ENCODE measurements at places on chromosomes 2 and 18.

DNA sequence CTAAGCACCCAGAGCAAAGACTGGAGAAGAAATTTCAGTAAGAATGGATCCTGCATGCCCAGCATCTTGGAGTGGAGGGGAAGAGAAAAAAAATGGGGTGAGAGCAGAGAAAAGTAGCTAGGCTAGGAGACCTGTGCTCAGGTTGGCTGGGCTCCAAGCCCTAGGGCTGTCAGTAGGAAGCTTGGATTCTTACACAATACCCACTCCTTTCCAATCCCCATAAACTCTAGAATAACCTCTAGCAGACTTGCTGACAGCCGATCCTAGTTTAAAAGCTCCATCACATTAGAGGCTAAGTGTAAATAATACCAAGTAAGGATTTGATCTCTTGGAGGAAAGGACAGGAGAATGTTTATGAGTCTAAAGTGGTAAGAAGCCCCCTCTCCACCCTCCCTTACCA is 46.2 kb upstream of the NABP1 start:
- DNase-seq = no peak

- DNase-seq = no peak
Measured at GRCh38 chr2:65177751-65178442, 48.0 kb upstream of the RAB1A start.

GRCh38 chr2:211957799-211958198 is 580.8 kb downstream of the ERBB4 start:
- no peak for DNase-seq

- no peak for DNase-seq
Measured at GRCh38 chr2:9298583-9298982, 92.0 kb downstream of the ASAP2 start.

GRCh38 chr2:214377286-214377624 is 33.6 kb upstream of the VWC2L start:
- DNase-seq = no peak

GRCh38 chr2:230905448-230906421 is 19.3 kb downstream of the GPR55 start:
- no peak for DNase-seq
